ENCODE measurements at places on chromosomes 5 and 9.

DNA sequence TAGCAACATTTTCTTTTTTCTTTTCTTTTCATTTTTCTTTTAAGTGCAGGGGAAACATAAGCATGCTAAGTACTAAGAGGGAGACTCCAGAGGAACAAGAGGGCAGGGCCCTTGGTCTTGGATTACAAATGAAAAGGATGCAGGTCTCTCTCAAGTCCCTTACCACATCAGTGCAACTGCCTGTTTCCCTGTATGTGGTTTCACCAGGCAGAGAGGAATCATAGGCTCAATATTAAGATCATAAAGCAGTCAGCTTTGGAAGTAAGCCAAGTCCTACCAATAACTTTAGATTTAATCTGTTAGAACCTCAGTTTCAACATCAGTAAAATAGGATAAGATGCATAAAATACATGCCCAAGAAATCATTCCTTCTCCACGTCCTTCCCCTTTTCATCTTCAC lies 422.7 kb upstream of the PAPPA start:
- DNase-seq, result no peak

DNA sequence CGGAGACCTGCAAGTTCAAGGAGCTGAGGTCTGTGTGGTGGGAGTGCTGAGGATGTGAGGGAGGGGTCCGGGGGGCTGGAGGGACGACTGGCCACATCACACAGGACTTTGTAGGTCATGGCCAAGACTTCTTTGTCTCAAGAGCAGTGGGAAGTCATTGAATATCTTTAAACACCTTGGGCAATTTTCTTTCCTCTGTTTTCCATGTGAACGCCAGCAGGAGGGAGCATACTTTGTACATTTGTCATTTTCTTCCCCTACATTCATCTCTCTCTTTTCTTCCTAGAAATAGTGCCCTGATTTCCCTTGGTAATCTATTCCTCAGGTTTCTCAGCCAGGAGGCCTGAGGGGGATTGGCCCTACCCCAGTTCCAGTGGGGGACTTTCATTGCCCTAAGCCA lies 153.7 kb upstream of the MSX2 start:
- no peak for DNase-seq

DNA sequence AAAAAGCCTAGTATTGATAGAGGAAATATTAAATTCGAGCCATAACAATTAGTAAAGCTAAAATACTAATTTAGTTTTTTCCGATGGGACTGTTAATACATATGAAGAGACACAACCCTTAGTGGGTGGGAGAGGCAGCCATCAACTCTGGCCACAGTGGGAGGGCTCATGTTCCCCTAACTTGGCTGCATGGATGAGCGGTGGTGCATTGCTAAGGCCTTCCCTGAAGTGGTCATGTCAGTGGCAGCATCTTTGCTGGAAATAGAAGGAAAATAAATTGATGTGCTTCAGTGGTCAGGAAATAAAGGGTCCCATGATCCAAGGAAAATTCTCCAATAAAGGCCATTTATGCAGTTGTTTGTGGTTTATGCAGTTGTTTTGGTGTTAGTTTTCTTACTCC lies 33.9 kb upstream of the F2RL2 start:
- DNase-seq, result no peak

GRCh38 chr5:33272288-33272687 lies 168.5 kb upstream of the TARS1 start:
- DNase-seq, result no peak

- peak; percentile 18 for DNase-seq
These were observed 12.0 kb downstream of the CTNNAL1 start for GRCh38 chr9:109001275-109001676.

- DNase-seq, result no peak
These were observed 204.8 kb downstream of the MEF2C start for GRCh38 chr5:88677943-88678769.

DNA sequence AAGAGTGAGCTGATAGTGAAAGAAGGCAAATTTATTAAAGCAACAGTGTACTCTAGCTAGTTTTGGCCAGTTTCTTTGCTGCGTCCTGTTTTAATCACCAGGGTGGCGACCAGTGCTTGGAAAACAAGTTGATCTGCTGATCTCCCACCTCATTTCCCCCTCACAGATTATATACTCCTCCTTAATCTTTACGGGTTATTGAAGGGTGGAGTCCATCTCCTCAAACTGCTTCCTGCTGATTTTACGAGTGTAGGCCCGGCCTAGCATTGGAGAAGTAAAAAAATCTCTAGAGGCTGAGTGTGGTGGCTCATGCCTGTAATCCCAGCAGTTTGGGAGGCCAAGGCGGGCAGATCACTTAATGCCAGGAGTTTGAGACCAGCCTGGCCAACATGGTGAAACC lies 14.0 kb upstream of the CFAP95 start:
- no peak for DNase-seq

GRCh38 chr5:176836811-176837706 lies 26.7 kb downstream of the UNC5A start:
- no peak for DNase-seq

- DNase-seq, result no peak
These were observed 46.3 kb upstream of the PALM2AKAP2 start for GRCh38 chr9:109733690-109734089.

GRCh38 chr9:13428766-13429165 lies 149.3 kb upstream of the MPDZ start:
- DNase-seq, result no peak
